Left kidney (tissue), 8 donors: ENCODE measurements at places on chromosomes 5 and 9. TPM values are rescaled to one million over a fixed set of nuclear protein-coding genes. Genes with fewer than 3 reads are reported as not detected.

PRRX2 gene
- 0.52 TPM for polyA plus RNA-seq

MEF2C gene
- 42.4 TPM for polyA plus RNA-seq

DNA sequence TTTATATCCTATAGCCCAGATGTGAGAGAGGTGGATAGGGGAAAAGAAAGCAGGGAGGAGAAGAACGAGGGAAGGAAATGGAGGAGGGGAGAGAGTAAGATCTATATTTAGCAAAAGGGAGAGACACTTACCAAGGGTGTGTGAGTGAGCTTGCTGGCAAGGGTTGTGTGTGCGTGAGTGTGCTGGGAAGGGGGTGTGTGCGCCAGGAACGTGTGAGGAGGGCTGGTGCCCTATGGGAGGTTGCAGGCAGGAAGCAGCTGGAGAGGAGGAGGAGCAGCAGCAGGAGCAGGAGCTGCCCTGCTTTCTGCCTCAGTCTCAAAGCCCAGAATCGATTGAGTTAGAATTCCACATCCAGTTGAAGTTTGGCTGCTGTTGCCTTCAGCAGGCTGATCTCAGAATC is 148.3 kb upstream of the RUSC2 start:
- DNase-seq, result no peak

SFXN1 gene
- 61.4 TPM for polyA plus RNA-seq

DNA sequence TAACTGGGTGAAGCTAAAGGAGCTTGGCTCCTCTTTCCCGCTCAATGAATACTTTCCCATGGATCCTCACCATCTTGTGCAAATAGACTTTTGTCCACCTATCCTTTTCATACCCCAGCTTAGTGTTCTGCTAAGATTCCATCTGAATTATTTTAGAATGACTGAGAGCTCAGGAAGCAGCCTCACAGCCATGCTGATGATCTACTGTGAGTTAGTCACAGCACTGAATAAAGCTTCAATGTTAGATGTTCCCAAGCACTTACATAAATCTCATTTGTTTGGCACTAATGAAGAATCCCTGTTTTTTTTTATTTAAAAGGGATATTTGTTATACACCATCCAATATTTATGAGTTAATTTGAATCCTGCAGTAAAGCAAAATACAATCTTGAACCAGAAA is 317.6 kb upstream of the TRPC7 start:
- DNase-seq, result no peak

MAML1 gene
- polyA plus RNA-seq, result 43.7 TPM

DNA sequence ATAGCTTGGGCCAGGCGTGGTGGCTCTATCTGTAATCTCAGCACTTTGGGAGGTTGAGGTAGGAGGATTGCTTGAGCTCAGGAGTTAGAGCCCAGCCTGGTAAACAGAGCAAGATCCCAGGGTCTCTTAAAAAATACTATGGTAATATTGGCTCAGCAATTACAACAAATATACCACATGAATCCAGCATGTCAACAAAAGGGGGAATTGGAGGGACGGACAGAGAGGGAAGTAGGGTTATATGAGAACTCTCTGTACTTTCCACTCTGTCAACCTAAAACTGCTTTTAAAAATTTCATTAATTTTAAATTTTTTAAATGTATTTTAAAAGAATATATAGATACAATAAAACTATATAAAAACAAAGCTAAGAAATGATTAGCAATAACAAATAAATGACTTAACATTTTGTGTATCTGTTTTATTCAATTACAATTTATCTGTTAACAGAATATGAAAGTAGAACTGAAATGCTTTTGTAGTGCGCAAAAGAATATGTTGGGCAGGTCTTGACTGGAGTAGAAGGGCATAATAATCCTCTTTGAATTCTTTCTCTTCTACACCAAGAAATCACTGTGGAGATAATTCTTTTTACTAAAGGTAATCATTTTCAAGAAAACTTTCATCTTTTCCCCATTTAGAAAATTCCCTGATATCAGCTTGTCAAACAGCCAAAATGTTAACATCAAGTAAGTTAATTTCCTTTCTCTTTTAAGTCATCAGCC is 12.9 kb upstream of the CDC42SE2 start:
- no peak for DNase-seq
